ENCODE measurements at places on chromosomes 6 and 20.

GRCh38 chr6:85585741-85586140 is 7.9 kb downstream of the SNX14 start:
- DNase-seq: no peak

DNA sequence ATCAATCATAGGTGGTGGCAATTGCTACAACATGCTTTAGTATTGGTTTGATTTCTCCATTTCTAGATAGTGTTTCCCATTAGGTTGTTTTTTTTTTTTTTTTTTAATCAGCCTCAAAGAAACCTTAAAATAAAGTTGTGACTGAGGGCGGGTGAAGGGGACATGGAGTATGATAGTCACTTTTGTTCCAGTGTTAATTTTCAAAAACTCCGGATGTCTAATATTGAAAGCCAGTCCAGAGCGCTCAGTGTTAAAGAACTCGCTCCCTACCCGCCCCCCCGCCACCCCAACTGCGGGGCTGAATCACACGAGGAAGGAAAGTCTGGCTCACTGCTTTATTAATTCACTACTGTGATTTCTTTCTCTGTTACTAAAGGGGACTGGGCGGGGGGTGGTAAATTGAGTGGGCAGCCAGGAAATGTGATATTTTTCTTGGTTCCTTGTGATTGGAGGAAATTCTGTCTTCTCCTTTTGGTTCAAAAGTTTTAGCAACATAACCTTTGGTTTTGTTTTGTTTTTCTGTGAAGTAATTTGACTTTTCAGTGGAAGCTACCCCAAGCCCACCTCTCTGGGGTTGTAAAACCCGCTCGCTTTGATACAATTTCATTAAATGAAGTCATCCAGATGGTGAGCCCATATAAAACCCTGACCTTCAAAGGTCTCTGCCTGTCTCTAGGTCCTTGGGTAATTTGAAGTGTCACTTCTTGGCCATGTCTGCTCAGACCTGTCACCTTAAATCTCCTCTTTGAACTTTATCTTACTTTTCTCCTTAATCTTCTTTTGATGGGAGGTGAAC is 38.0 kb downstream of the TNFAIP3 start:
- no peak for DNase-seq

GRCh38 chr6:100001915-100002388 is 7.9 kb upstream of the MCHR2 start:
- DNase-seq: peak; percentile 43

DNA sequence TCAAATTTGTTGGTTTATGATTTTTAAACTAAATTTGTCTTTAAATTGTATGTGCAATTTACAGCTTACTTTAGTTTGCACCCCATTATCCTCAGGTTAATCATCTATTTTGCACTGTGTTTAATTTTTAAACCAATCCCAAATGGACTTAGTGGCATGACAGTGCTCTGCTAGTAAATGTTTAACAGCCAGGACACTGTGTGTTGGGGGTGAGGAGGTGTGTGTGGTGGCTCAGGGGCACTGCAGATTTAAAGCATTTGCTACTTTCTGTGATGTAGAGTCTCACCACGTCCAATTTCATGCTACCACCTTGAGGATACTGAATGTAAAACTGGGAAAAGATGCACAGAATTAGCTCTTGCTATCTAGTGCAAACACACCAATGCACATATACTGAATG is 225.7 kb downstream of the HAO1 start:
- DNase-seq: no peak

DNA sequence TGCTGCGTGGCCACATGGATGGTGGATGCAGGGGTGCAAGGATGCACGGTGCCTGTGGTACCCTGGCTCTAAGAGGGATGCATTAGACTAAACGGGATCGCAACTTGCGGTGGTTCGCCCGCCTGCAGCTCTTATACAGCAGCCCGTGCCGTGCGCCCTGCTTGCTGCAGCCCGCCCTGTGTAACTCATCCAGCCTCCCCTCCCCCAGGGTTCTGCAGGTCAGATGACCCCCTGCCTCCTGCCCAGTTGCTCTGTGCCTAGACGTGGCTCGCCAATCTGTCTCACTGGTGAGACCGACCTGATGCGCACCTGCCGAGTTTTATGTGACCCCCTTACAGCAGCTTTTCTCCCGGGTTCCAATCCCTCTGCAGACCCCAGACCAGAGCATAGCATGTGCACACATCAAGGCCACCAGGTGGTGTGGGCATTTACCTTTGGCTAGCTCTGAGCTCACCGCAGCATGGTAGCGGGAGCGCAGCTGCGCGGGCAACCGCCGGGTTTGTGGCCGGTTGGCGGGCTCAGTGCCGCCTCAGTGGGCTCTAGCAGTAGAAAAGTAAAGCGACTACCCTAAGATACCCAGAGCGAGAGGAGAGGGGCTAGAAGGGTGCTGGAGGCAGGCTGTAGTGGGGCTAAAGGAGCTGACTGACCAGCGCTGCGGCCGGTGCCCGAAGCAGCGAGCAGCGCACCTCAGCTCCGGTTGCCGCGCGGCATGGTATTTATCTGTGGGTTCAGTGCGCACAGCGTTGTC is 693 bp upstream of the GNAS-AS1 start:
- no peak for DNase-seq

GRCh38 chr20:42686057-42686456 is 503.6 kb downstream of the PTPRT start:
- DNase-seq: no peak

- DNase-seq: no peak
Measured at GRCh38 chr6:19789100-19789803, 47.9 kb upstream of the ID4 start.

GRCh38 chr6:161444464-161444863 is 170.6 kb upstream of the AGPAT4 start:
- DNase-seq: no peak

DNA sequence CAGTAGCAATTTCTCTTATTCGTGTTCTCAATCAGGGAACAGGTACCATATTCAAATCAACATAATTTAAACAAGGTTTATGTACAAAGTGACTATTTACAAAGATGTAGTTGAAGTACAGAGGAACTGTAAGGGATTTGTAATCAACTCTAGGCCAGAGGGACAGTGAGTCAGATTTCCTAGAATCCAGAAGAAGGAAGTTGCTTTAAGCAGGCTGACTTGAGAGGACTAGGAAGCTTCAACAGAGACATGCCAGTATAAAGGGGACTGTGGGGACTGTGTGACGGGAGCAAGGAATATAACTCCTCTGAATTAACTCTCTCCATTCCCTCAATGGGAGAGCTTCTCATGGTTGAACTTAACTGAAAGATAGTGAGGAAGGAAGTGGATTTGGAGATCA is 427.4 kb upstream of the JAG1 start:
- DNase-seq: no peak

GRCh38 chr20:5033566-5033965 is 32.3 kb upstream of the SLC23A2 start:
- no peak for DNase-seq

GRCh38 chr20:3374296-3374695 is 33.2 kb downstream of the DNAAF9 start:
- no peak for DNase-seq

GRCh38 chr20:62860924-62861691 is 514 bp downstream of the TCFL5 start:
- peak; percentile 41 for DNase-seq

DNA sequence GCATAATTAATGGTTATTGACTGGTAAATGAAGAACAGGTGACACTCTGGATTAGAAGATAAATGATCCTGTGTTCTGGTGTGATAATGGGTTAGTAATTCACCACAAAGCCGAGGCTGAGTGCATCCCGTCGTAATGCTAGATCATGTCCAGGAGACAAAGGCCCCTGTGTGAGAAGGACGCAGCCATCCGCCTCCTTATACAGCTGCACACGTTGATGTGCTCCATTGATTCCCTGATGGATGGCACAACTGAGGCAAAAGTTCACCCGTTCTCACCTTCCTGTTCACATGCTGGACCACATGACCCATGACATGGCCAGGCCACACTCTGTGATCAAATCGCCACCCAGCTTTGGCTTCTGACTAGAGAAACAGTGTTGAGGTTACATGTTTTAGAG is 136.1 kb downstream of the FOXC1 start:
- no peak for DNase-seq

GRCh38 chr6:76124018-76124417 is 51.6 kb upstream of the IMPG1 start:
- no peak for DNase-seq

DNA sequence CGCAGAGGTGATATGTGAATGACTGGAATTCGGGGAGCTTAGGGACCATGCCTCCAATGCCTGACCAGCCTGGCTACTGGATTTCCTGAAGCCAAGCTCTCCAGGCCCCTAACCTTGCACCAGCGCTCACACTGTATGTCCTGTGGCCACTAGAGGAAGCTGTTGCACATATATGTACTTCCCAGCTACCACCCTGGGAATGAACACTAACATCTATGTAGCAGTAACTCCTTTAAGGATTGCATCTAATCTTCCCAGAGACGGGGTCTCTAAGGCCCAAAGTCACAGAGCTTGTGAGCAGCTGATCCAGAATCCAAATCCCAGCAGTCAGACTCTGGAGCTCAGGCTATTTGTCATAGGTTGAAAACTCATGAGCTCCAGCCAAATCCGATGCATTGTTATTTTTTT is 20.4 kb upstream of the BPIFB1 start:
- peak; percentile 55 for DNase-seq

DNA sequence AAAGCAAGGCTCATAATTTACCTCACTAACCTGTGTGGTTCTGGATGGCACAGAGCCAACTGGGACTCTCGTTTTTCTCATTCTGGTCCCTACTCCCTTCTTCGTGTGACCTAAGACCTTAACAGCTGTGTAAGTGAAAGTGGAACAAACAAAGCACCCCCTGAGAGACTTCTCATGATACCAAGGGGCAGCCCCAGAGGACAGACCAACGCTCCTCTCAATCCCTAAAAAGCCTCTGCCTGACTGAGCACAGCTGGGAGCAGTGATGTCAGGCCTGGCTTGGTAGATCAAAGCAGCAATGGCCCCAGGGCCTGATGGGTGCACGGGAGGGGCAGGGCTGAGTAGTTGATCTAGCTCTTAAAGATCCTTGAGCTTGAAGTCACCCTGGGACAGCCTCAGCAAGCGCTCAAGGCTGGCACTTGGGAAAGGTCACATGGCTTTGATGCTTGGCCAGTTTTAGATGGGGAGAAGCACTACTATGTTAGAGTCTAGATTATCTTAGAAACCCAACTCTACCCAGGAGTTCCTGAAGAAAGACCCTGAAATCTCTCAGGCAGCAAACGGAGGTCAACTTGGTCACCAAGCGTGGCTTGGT is 16.2 kb upstream of the TGM2 start:
- DNase-seq: no peak
